ENCODE measurements at places on chromosomes 12 and 14. TPM values are rescaled to one million over a fixed set of nuclear protein-coding genes. Genes with fewer than 3 reads are reported as not detected.

DNA sequence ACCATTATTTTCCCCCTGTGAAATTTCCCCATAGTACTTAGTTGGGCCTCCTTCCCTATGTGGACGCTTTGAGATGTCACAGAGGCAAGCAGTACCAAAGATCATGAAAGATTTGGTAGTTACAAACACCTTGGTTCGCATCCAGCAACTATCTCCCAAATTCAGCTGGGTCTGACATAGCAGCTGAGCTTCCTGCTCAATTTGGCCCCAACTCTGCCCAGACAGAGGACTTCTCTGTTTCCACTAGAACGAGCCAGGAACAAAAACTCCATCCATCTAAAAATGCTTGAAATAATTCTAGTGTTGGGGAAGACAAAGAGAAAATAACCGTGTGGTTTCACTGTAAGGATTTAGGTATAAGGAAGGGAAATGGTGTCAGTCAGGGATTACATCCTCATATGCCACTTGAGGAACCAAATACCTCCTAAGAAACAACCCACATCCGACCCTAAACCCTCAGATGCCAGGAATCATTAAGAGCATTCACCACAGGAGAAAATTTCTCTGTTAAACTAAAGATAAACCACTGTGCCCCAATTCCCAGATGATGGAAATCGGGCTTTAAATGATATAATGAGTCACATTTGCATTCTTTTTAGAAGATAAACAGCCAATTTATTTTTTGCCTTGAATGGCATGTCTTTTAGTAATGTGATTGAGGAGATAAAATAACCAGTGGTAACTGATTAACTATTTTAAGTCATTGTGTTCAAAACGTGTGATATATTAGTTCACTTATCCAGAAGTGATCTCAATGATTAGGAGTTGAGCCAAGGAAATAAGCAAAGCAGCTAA lies 103.7 kb upstream of the IFNG-AS1 start:
- no peak for DNase-seq

GRCh38 chr12:11859705-11860425 lies 210.4 kb downstream of the ETV6 start:
- no peak for DNase-seq

- no peak for DNase-seq
These were observed 48.5 kb downstream of the FAM222A start for GRCh38 chr12:109762071-109762672.

- DNase-seq, result no peak
These were observed 220.5 kb downstream of the FOXN3 start for GRCh38 chr14:89196545-89196944.

DNA sequence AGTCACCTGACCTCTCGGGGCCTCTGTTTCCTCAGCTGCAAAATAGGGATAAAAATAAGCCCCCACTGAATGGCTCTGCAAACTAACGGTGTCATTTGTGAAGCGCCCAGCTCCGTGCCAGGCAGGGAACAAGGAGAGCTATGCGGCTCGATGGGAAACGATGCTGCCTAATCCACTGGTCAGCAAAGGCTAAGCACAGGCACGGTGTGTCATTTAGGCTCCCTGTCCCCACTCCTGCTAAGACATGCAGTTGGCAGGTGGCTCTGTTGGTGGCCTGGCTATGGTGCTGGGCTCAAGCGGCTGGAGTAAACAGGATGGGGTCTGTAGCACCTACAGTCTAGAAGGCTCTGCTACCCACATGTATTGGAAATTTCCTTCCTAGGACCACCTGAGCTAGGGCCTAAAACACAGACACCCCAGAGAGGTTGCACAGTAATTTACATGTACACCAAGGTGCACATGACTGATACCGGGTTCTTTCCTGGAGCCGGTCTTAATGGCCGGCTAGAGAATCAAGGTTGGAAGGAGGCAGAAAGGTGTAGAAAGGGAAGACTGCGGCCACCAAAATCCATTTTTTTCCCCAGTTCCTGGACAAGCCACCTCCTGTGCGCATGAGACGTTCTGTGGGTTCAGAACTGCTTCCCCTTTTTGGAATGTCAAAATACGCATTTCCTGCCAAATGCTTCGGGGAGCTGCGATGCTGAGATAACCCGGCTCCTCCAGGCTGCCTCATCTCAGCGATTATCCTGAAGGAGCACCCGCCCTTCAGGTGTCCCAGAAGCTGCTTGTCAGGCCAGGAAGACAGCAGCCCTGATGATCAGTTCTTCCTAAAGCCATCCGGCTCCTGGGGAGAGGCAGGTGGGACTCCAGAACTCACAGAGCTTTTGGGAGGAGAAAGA lies 1.0 kb downstream of the CACNA2D4 start:
- DNase-seq, result no peak

SGPP1 gene
- 55.2 TPM for total RNA-seq

MYF5 gene
- total RNA-seq, result not detected

LAG3 gene
- total RNA-seq, result 0.67 TPM

OAS1 gene
- total RNA-seq, result 4.2 TPM

C12orf43 gene
- total RNA-seq, result 12.0 TPM

AICDA gene
- not detected for total RNA-seq
